ENCODE measurements at places on chromosomes 1 and 21. TPM values are rescaled to one million over a fixed set of nuclear protein-coding genes. Genes with fewer than 3 reads are reported as not detected.
A peak's percentile ranks its signal among the peaks of the same experiment; 100 is the strongest.

The OPTC gene
- not detected for total RNA-seq

The SYT14 gene
- total RNA-seq, result 0.23 TPM

- no peak for DNase-seq
Observed at GRCh38 chr1:221381910-221382623, 359.8 kb downstream of the DUSP10 start.

- DNase-seq, result no peak
Observed at GRCh38 chr1:38213646-38214434, 167.2 kb upstream of the POU3F1 start.

DNA sequence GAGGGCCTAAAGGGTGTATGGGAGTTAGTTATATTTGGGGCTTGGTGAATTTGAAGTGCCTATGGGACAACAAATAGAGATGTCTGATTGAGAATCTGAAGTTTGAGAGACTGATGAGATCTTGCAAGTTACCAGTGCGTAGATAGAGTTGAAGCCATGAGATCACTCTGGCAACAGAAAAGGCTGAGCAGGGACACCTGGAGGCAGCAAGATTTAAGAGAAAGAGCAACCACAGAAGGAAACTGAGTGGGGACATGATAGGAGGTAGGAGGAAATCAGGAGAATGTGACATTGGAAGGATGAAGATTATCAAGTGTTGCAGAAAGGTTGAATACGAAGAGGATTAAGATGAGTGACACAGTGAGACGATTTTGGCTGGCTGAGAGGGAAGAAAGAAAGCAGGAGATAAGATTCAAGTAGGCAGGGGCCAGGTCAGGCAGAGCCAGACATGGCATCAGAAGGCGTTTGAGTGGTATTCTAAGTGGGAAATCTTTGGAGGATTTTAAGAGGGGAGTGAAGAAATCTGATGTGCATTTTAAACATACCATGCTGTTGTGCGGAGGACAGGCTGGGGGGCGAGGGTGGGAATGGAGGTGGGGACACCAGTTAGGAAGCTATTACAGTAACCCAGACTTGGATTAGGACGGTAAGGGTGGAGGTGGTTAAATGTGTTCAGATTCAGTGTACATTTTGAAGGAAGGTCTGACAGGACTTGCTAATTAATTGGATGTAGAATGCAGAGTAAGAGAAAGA is 3.0 kb upstream of the MPL start:
- no peak for DNase-seq

DNA sequence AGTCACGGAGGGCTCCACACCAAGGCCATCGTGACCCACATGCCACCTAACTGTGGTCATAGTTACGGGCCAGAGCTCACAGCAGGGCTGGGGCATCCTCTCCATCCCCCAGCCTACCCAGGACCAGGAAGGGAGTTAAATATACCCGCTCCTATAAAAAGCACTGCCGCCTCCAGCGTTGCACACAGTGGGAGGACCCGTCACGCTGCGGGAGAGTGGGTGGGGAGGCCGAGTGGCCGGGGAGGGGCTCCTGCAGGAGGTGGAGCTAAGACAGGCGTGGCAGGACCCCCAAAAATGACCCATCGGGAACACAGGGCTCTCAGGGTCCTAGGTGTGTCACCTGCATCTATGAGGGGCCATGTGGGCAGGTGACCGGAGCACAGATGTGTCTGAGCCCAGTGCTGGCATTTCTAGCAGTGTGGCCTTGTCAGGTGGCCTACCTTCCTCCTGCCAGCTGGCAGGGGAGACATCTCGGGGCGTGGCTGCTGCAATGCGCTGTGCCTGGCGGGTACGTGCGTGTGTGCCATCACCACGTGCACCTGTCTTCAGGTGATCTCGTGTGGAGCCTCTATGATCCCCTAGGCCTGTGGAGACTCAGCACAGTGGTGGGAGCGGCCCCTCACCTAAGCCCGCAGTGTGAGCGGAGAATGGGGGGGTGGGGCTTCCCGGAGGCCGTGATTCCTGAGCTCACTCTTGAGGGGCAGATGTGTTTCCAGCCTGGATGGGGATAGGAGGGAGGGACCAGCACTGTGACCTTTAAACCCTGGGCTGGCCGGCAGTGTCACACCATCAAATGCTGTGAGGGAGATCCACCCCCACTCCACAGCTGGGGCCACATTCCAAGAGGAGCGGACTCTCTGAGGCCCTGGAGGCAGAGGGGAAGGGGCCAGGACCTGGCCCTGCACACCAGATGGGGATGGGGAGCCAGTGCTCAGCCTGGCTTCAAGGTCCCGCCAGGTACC is 17.7 kb downstream of the AGRN start:
- DNase-seq, result no peak

- DNase-seq, result no peak
Observed at GRCh38 chr1:108717774-108718316, 5.1 kb downstream of the FNDC7 start.

- DNase-seq, result no peak
Observed at GRCh38 chr1:231363624-231364023, 25.5 kb downstream of the SPRTN start.

DNA sequence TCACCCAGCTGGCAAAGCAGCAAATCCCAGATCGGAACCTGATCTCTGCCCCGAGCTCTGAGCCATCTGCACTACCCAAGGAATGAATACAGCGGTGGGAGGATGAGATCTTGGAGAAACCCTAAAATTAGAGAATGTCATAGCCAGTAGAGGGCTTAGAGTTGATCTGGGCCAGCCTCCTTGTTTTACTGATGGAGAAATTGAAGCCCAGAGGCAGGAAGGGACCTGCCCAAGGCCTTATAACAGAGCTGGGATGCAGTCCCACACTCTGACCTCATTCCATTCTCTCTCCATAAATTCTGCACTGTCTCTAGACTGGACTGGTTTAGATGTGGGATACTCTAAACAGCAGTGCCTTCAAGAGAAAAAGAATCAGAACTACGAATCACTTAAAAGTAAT is 4.8 kb upstream of the SFN start:
- DNase-seq, result no peak

DNA sequence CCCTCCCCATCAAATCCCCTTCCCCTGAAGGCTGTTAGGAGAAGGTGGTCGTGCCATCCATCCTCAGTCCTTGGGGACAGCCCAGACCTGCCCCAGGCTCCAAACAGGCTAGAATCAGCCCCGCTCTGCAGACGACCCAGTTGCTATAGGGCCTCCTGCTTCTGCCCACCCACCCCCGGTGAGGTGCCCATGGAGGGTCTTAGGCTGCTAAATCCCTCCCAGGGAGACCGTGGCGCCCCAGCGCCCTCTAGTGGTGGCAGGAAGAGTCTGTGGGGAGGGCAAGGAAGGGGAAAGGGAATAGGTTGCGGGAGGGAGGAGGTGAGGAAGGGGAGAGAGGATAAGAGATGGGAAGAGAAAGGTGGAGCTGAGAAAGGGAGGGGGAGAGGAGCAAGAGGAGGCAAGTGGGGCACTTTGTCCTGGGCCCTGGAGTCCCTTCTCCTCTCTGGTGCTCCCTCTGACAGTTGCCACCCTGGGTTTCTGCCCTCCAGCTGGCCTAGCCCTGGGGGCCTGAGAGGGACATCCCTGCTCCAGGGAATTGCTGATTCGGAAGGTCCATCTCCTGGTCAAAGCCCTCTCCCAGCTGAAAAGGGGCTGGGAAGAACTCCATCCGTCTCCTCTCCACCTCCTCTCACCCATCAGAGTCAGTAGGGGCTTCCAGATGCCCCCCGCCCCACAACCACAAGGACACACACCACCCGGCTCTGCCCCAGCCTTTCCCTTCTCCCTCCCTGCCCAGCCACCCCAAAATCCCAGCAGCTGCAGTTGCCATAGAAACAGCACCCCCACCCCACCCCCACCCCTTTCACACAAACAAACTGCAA is 55.4 kb downstream of the CAMK2N1 start:
- DNase-seq, result no peak

- no peak for DNase-seq
Observed at GRCh38 chr1:70542856-70543255, 131.8 kb downstream of the CTH start.

DNA sequence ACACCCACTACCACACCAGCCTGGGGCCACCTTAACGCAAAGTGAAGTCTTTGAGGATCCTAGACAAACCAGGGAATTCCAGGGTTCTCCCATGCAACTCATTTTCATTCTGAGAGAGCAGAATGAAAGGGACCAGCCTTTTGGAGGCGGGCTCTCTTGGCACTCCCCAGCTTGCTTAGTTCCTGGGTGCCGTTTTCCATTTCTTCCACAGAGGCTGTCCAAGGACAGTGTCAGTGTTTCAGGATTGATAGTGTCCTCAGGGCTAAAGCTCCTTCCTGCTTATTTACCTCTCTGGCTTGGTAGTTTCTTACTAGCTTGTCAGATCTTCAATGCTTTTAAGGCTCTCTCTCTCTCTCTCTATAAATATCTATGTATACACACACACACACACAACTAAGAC is 30.1 kb upstream of the GNG4 start:
- DNase-seq, result no peak

- no peak for DNase-seq
Observed at GRCh38 chr1:31183126-31183525, 56.6 kb downstream of the NKAIN1 start.

- DNase-seq, result peak; percentile 49
Observed at GRCh38 chr1:42454403-42454802, 1.4 kb downstream of the ZMYND12 start.

DNA sequence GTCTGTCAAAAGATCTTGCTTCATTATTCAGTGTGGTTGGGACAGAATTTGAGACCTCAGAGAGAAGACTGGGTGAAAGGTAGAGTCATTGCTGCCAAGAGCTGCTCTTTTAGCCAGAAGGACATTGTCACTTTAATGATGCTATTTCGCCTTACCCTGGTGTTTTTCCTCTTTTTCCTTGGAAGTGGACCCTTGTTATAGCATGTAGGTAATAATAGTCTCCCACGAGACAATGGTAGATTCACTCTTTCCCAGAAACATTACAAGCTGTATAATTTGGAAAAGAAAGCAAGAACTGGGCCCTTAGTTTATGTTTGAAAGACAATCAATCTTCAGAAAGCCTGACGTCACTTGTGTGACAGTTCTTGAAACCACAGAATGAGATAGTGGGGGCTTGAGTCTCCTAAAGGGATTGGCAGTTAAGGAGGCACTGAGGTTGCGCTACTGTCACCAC is 3.8 kb downstream of the SERTAD4 start:
- DNase-seq, result peak; percentile 55
